Cardiac fibroblast (primary cell): ENCODE measurements at places on chromosomes 3 and 15.

GRCh38 chr15:47663101-47663500 lies 54.2 kb upstream of the SEMA6D start:
- no peak for DNase-seq

GRCh38 chr3:131688370-131688769 lies 185.6 kb upstream of the MRPL3 start:
- peak; percentile 1 for DNase-seq

DNA sequence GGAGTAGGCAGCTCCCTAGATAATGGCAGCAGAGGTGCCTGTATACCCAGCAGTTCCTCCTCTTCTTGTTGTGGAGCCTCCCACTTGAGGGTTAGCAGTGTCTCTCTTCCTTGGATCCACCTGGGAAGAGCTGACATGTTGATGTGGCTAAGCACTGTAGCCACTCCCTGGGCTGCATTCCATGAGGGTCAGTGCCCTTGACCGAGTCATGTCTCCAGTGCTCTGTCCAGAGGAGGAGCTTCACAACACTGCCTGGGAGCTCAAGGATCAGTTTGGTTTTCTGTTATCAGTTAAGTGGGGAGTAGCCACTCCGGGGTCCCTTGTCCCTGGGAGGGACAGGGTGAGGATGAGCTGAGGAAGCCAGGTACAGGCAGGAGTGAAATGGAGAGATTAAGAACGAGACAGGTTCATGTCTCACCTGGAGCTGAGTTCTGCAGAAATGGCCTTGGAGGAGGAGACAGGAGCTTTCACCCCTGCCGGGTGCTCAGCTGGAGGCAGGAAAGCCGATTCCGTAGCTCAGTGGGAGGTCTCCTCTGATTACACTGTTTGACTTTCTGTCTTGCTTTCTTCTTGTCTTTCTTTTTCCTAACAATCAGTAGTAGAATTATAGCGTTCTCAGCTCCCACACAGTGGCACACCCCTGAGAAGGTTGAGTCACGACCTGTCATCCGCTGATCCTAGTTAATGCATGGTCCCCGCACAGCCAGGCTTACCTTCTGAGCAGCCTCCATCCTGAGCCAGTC lies 57.9 kb upstream of the SEC22A start:
- no peak for DNase-seq

GRCh38 chr3:149417727-149418126 lies 40.3 kb upstream of the TM4SF1 start:
- no peak for DNase-seq

GRCh38 chr3:194893121-194893987 lies 207.7 kb downstream of the FAM43A start:
- no peak for DNase-seq

- peak; percentile 91 for DNase-seq
Measured at GRCh38 chr3:24365168-24365567, 129.5 kb downstream of the THRB start.

- peak; percentile 75 for DNase-seq
Measured at GRCh38 chr3:156668073-156668763, 6.2 kb upstream of the TIPARP start.
